LNCaP clone FGC (cell line): ENCODE measurements at places on chromosomes 7 and 10.
A peak's percentile ranks its signal among the peaks of the same experiment; 100 is the strongest.

DNA sequence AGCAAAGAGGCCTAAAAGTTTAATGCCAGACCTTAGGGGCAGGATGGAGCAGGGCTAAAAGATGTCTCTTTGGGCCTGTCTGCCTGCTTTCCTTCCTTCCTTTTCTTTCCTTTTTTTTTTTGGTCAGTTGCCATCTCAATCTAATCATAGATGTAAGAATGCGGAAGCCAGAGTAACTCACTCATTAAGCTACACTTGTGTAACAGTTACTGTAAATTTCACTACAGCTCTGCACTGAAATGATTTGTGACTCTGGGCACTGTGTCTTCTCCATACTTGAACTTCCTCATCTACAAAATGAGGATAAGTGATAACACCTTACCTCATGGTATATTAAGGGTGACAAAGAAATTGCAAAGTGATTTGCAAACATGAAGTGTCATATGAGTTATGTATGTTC is 75.5 kb upstream of the AGK start:
- DNase-seq: no peak

- no peak for DNase-seq
Observed at GRCh38 chr10:103473261-103473671, 5.8 kb downstream of the CALHM3 start.

GRCh38 chr7:40175725-40176510 is 41.1 kb downstream of the SUGCT start:
- no peak for DNase-seq

DNA sequence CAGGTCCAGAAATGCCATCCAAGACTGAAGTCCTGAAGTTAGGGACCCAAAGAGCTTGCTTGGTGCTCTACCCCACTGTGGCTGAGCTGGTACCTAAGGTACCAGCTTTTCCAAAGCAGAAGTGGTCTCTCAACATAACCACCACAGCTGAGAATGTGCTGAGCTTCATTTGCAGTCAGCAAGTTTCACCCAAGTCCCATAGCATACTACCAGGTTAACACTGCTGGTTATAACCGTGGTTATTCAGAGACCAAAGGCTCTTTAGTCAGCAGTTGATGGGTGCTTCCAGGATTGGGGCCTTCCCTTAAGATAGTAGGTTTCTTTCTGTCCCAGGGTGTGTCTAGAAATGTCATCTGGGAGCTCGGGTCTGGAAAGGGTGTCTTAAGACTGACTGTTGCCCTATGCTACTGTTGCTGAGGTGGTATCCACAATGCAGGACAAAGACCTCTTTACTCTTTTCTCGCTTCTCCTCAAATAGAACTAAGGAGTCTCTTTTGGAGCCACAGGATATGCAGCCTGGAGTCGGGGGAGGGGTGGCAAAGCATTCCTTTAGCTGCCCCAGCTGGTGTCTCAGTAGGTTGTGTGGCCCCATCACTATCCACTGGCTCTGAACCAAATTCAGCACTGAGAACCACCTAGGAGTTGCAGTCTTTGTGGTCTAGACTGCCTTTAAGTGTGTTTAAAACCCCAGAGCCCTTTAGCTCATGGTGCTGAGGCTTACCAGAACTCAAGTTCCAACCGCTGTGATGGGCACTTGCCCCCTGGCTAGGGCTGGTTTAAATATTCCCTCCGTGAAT is 354.9 kb upstream of the SEMA3C start:
- no peak for DNase-seq

DNA sequence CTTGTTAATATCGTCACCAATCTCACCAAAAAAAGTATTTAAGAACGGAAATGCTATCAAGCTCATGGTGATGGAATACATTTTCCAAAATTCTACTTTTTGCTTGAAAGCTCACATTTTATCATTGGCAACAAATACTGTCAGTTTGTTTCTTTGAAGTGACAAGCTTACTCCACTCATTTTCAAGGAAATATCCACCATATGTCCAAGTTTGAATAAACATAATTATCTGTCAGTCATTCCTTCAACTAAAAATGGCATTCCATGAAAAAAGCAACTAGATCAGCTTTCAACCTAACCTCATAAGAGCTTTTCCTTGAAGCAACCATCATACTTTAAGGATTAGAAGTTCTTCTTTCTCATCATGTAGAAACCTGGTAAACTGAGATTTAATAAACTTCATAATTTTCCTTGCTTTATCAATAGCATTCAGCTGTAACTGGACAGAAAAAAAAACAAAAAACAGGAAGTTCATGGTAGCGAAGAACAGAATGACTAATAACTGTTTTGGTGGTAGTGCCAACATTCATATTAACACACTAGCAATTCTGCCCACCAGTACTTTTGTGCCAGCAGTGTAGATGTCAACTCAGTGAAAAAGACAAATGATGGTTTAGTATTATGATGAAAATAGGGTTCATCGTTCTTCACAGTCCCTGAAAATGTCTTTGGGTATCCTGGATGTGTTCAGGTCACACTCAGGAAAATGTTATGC is 764.9 kb downstream of the GRM8 start:
- DNase-seq: no peak

GRCh38 chr10:21497177-21497807 is 28.2 kb downstream of the SKIDA1 start:
- DNase-seq: peak; percentile 50

- no peak for DNase-seq
Observed at GRCh38 chr10:48272682-48273081, 1.8 kb downstream of the FRMPD2 start.

DNA sequence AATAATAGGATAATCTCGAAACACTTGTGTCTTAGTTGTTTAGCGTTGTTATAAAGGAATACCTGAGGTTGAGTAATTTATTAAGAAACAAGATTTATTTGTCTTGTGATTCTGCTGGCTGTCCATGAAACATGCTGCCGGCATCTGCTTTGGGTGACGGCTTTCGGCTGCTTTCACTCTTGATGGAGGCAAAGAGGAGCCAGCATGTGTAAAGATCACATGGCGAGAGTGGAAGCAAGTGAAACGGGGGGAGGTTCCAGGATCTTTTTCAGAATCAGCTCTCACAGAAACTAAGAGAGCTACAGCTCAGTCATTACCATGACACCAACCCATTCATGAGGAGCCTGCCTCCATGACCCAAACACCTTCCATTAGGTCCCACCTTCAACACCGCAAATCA is 402.8 kb downstream of the CDC14C start:
- DNase-seq: no peak

DNA sequence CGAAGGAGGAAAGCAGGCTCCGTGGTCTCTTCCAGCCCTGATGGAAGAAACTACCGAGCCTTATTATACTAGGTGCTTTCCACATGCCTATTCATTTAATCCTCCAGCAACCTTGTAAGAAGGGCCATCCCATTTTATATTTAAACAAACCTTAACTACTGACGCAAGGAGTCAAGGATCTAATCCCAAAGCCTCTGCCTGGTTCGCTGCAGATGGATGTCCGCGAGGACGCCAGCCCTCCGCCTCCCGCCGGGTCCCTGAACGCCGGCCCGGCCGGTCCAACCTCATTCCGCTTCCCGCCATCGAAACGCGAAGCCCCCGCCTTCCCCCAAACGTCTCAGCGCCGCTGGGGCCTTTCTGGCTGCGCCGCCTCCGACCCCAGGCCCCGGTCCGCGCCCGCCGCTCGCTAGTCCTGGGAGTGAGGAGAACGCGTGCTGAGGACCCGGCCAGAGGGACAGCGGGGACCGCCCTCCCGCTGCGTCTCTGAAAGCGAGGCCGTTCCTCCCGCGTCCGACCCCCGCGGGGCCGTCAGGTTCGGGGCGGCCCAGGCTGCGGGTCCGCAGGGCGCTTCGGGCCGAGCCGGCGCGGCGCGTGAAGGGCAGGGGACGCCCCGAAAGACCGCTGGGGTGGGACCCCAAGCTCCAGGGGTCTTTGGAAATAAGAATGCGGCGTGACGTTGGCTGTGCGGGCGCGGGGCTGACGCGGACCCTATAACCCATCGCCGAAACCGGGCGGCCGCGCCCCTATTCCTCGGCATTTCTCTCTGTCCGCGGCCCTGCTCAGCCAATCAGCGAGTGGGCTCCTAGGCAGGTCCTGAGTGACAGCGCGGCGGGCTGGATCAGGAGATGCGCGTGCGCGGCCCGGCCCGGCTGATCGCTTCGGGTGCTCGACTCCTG is at the start of gene ATP6V0E2:
ATP6V0E2 (plus strand) TSS at position 896 of the 896 bp plus-strand sequence. CDS start 97 bp downstream, outside the sequence.
- peak; percentile 73 for DNase-seq

- peak; percentile 67 for DNase-seq
Observed at GRCh38 chr10:95550073-95550672, 11.0 kb downstream of the SORBS1 start.

DNA sequence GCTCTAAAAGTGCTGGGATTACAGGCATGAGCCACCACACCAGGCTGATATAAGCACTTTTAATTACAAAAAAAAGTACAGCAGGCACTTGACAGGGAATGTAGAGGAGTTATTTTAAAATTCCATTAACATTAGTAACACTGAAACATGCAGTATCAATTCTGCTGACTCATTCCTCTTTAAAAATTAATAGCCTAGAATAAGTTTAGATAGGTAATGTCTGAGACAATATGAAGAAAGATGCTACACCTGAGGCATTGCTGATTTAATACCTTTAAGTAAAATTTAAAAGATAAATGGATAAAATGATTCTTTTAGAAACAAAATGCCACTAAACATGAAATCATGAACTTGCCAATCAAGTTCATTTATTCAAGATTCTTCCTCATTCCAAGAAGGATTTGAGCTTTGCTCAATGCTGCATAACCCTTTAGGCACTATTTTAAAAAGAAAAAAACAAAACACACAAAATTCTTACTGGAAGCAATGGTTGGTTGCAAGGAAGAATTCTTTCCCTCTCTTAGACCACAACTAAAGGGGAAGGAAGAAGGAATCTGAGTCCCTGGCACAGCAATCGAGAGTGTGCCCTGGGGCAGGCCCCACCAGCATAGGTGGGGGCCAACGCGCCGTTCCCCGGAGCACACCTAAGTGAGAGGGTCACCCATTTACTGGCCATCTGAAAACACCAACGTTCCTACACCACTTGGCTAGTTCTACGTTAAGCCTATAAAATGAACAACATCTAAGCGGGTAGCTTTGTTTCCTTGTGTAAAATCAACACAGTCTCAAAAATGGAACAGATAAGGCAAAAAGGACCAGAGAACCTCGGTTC is 26.6 kb downstream of the ESYT2 start:
- no peak for DNase-seq

- no peak for DNase-seq
Observed at GRCh38 chr10:51860257-51860656, 160.9 kb upstream of the CSTF2T start.

DNA sequence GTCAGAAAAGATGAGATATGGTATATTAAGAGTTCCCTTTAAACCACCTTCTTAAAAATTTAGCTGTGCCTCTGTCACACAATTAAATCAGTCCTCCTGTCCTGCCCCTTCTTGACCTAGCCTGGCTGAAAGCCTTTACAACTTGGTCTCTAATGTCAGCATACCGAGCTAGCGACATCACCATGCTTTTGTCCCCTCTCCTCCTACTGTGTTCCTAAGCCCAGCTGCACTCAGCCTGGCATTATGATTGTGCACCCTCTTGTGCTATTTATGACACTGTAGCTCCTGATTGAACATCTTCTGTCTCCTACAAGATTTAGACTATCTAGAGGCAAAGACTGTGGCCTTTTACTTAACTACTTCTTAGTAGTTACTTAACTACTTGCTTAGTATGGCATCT is 29.2 kb downstream of the TDRD1 start:
- DNase-seq: no peak

- no peak for DNase-seq
Observed at GRCh38 chr7:33590916-33591315, 314.4 kb upstream of the BMPER start.

GRCh38 chr10:76333326-76333725 is 901.9 kb downstream of the LRMDA start:
- no peak for DNase-seq

DNA sequence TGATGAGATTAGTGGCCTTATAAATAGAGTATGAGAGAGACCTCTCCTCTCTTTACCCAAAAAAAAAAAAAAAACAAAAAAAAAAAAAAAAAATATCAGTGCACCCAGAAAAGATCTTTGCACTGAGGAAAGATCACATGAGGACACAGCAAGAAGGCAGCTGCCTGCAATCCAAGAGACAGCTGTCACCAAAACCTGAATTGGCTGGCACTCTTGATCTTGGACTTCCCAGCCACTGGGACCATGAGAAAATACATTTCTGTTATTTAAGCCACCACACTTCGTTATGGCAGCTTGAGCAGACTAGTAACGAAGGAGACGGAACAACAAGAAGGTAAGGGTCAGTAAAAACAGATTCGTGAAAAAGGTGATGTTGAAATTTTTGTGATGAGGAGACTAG is 47.0 kb downstream of the TMEM106B start:
- no peak for DNase-seq

- peak; percentile 93 for DNase-seq
Observed at GRCh38 chr10:15123749-15124184, 26.6 kb downstream of the RPP38 start.
